ACHN (cell line): ENCODE measurements at places on chromosomes 3 and 15.

GRCh38 chr3:160678292-160678842 is 1.4 kb downstream of the ARL14 start:
- no peak for DNase-seq

GRCh38 chr15:78353093-78353492 is 12.9 kb downstream of the CRABP1 start:
- peak; percentile 21 for DNase-seq

GRCh38 chr3:61927332-61927731 is 366.0 kb downstream of the PTPRG start:
- DNase-seq = no peak

DNA sequence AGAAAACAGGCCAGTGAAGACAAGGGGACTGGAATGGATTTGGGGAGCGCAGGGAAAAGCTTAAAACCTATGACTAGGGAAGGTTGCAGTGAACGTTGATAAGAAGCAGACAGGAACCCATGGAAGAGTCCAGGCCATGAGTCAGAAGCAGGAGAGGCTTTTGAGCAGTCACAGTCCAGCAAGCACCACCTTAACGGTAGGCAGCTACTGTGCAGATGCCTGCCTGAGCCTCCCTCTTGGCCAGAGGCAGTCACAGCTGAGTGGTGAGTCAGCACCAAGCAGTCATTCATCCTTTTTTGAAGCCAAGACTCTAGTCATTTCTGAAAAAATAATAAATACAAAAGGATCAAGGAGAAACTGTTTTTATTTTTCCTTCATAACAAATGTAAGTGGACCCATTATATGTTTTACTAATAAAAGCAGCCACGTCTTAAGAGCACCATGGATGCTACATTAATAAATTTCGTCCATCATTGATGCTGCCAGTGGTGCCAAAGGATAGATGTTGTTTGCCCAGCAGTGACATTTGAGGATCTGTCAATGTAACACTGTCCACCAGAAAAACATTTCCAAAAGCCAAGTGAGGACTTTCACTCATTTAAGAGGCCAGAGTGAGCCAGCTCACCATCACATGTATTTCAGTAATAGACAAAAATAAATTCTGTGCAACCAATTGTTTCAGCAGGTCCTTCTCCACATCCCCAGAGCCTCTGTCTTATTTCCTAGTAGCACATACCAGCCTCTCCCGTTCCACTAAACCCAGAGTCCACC is 42.1 kb upstream of the ACTC1 start:
- peak; percentile 89 for DNase-seq

GRCh38 chr3:14174483-14174882 is 3.9 kb downstream of the XPC start:
- no peak for DNase-seq

GRCh38 chr3:114498539-114499370 is 204.9 kb downstream of the TIGIT start:
- DNase-seq = peak; percentile 23

GRCh38 chr3:24937780-24938179 is 443.1 kb upstream of the THRB start:
- no peak for DNase-seq

DNA sequence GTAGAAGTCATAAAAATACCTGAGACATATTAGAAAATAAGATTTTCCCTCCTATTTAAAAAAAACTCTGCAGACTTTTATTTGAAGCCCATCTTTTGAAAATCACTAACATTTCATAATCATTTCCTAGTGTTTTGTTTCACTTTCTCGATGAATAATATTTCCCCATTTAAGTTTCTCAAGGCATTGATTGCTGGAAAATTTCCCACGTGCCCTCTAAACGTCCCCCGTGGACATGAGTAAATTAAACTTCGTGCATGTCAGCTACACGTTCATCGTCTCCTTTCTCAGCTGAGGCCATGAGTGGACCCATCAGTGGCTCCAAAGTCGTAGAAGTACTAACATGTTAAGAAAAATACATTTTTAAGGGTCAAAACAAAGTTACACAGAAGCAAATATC is 2.0 kb upstream of the TM2D3 start:
- DNase-seq = no peak

DNA sequence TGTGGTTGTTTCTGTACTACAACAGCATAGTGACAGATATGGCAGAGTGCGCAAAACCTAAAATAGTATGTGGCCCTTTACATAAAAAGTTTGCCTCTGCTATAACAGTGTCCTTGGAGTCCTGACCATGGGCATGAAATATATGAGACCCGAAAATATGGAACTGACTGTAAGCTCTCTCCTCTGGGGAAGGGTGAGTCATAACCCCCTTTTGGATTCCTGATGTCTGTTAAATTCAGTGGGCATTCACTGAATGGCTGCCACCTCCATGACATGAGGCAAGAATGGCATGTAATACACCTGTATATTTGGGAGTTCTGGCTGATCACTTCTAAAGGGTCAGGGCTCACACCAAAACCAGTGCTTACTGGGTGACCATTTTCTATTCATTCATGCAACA is 6.1 kb downstream of the TBC1D2B start:
- no peak for DNase-seq

- DNase-seq = no peak
These were observed 187.7 kb downstream of the SATB1 start for GRCh38 chr3:18237251-18238005.

DNA sequence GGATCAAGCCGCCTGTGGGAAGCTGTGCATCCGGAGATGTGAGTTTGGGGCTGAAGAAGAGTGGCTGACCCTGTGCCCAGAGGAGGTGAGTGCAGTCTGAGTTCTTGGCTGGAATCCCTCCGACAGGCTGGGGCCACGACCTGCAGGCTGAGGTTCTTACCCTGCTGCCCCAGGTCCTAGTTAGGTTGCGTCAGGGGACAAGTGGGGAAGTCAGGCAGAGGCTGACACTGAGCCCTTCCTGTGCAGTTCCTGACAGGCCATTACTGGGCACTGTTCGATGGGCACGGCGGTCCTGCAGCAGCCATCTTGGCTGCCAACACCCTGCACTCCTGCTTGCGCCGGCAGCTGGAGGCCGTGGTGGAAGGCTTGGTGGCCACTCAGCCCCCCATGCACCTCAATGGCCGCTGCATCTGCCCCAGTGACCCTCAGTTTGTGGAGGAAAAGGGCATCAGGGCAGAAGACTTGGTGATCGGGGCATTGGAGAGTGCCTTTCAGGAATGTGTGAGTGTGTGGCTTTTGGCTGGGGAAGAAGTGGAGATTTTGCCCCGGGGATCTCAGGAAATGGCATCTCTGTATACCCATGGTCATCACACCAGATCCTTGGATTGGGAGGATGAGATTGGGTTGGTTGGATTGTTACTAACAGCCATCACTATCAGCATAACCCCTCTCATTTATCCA is 1.3 kb downstream of the PPM1M start:
- DNase-seq = no peak

- no peak for DNase-seq
These were observed 56.4 kb upstream of the LIMD1 start for GRCh38 chr3:45537970-45538640.

DNA sequence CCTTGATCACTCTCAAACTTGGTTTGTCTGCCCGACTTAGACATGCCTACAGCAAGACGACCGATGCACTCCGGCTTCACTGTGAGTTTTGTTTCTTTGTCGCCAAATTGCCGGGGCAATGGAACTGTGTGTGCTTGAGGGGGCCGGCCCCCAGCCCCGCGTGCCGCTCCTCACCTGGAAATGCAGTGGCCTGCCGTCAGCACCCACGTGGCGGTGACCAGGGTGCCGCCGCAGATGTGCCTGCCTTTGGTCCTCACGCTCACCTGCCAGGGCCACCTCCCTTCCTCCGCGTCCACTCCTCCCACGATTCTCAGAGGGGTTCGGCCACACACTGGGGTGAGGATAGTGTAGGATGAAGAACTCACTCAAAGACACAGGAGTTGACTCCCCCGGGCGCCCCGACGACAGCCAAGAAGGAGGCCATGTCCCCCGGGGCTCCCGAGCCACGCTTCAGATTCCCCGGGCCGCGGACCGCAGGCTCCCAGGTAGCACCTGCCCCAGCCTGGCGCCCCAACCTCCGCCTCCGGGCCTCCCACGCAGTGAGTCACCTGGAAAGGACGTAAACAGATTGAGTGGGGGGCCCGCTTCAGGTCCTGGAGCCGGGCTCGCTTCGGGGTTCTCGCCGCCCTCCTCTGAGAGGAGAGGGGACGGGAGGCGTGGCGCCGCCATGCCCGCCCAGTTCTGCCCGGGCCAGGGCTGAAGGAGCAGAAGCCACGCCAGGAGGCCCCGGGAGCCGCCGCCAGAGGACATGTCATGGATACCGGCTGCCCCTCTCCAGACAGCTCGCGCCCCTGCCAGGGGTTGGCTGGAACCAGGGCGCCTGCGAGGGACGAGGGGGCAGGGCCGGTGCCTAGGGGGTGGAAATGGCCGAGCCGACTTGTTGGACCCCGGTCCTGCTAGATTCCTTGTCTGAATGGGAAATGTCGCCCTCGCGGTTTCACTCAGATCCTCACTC is 29.6 kb downstream of the MYL3 start:
- no peak for DNase-seq

GRCh38 chr3:90241481-90241880 is 1134.1 kb downstream of the EPHA3 start:
- DNase-seq = no peak
